ENCODE measurements at places on chromosomes 1 and 21.

GRCh38 chr1:59354709-59355337, 57.9 kb downstream of the FGGY start:
- DNase-seq = no peak

GRCh38 chr21:27614231-27614630, 647.3 kb upstream of the ADAMTS5 start:
- no peak for DNase-seq

- DNase-seq = no peak
Observed at GRCh38 chr1:27220096-27220495, 14.3 kb upstream of the WDTC1 start.

DNA sequence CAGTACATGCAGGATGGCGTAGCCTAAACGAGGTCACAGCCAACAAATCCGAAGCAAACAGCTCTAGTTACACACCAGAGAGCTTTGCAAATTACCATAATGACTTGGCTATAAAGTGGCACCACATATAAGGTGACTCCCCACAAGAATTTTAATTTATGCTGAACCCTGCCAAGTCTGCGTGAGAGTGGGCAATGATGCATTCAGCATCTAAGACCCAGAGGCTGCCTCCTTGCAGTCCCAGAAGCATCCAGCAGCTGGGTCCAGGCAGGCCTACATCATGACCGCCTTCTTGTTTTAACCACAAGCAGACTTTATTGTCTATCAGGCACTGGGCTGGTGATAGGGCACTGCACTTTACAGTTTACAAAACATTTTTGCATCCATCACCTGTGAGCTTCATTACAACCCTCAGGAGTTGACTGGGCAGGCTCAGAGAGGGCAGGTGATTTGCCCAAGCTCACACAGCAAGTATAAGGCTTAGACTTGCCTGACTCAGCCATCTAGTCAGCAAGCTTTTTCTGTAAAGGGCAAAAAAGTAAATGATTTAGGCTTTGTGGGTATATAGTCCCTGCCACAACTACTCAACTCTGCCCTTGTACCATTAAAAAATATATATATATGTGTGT, 134.6 kb downstream of the GLIS1 start:
- DNase-seq = no peak

- no peak for DNase-seq
Observed at GRCh38 chr1:110555807-110556470, 37.0 kb upstream of the KCNA10 start.

DNA sequence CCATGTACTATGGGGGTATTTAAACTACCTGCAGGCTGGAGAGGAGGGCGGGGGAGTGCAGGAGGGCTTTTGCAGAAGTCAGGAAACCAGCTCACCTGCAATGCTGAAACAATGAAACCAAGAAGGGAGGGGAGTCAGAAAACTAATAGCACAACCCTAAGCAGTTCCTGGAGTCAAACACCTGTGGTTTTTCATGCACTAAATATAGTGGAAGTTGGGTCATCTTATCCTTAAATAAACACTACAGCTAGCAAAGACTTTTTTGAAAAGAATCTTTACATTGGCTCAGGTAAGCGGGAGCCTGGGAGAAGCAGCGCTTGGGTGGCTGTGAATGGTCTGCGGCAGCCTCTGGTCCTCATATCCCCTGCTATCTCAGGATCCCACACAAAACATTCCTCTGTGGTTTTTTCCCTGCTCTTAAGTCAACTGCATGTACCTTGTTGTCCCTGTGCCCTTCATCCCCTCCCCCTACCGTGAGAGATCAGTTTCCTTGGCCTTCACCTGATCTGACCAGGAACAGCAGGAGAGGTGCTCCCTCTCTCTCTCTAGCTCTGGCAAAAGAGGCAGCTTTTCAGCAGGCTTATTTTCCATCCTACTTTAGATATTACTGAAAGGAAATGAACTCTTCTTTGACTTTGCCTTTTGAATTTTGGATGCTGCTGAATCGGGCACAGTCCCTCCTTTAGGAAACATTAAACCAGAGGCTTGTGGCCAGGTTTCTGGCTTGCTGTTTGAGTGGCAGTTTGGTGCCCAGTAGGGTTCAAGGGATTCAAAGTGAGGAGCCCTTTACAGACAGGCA, 26.6 kb downstream of the TENT5C start:
- no peak for DNase-seq

GRCh38 chr1:6544831-6545230, 9.5 kb downstream of the NOL9 start:
- no peak for DNase-seq

GRCh38 chr1:61782771-61783170, 40.5 kb downstream of the PATJ start:
- DNase-seq = no peak

GRCh38 chr1:85366391-85367170, 90.1 kb upstream of the BCL10 start:
- no peak for DNase-seq

- DNase-seq = no peak
Observed at GRCh38 chr1:107739201-107739600, 225.8 kb downstream of the VAV3 start.

DNA sequence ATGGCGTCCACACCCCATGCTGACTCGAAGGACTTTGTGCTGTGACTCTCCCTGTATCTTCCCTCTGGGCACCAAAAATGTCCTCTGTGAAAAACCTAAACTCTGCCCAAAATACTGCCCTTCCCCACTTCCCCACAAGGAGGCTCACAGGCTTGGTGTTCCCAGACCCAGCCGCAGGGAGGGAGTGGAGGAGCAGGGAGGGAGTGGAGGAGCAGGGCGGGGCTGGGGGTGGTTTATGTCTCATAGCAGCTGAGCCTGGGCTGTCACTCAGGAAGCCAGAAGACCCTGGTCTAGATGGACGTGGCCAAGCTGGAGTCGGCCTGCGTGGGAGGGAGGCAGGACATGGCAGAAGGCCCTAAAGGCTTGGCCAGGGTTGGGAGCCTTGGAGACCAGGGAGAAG, 461.7 kb downstream of the PTPRU start:
- DNase-seq = no peak

GRCh38 chr1:86429122-86429725, 5.3 kb downstream of the CLCA2 start:
- no peak for DNase-seq

DNA sequence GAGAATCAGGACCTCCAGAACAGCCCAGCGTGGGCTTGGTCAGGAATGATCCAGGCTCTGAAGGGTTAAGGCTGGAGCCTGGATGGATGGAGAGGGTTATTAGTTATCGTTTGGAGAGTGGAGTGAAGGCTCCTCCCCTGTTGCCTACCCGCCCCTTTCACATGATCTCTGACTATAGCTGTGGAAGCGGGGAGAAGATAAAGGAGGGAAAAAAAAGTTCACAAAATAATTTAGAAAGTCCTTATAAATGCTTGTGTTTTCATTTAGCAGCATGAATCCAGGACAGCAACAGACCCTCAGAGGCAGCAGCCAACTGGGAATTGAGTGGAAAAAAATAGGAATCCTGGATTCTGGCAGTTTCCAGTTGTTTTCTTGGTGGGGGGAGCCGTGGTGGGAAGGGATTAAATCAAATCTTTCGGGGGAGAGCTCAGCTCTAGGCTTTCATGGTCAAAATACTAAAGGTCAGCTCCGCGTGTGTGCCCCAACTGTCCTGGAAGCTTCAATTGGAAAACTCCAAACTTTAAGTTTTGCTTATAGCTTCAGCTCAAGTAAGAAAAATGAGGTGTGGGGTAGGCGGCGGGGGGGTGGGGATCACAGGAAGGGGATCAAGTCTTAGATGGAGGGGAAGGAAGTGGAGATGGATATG, 595 bp upstream of the DDR2 start:
- DNase-seq = no peak

GRCh38 chr1:53544728-53545515, 85.7 kb downstream of the DMRTB1 start:
- no peak for DNase-seq

DNA sequence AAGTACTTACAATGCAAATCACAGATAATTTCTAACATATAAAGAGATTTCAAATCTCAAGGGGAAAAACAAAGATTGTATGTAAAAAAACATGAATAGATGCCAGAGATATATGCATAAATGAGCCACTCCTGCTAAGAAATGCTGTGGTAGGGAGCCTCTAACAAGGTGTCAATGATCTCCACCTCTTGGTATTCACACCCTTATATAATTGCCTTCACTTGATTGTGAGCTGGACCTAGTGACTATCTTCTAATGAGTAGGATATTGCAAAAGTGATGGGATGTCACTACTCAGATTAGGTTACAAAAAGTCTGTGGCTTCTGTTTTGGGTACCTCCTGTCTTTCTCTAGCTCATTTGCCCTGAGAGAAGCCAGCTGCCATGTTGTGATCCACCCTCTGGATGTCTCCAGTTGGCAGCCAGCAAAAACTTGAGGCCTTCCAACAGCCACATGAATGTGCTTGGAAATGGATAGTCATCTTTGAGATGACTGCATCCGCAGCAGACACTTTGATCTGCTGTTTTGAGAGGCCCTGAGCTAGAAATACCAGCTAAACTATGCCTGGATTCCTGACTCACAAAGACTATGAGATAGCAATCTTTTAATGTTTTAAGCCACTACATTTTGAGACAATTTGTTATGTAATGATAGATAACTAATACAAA, 196.1 kb upstream of the FGGY start:
- DNase-seq = no peak

DNA sequence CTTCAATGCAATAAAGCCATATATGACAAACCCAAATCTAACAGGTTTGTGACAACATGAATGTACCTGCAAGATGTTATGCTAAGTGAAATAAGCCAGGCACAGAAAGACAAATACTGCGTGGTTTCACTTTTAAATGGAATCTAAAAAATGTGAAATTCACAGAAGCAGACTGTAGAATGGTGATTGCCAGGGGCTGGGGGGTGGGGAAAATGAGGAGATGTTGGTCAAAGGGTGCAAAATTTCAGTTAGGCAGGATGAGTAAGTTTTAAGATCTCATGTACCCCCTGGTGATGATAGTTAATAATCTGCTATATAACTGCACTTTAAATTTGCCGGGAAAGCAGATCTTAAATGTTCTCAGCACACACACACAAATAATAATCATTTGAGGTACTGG, 160.5 kb downstream of the PTBP2 start:
- DNase-seq = no peak

DNA sequence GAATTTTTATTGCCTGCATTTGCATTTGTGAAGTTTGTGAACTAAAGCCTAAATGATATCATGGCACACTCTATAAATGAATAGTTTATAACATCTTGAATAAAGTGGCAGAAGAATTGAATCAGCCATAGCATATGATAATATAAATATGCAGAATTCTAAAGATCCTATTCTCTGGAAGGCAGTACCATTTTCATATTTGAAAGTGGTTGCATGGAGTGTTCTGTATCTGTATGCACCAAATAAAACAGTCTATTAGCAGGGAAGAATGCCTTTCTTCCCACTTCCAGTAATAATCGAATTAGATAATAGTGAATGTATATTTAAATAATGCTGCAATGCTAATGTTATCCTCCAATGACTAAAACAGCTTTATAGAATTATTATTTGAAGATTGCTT, 57.9 kb upstream of the TRIM67 start:
- DNase-seq = no peak

DNA sequence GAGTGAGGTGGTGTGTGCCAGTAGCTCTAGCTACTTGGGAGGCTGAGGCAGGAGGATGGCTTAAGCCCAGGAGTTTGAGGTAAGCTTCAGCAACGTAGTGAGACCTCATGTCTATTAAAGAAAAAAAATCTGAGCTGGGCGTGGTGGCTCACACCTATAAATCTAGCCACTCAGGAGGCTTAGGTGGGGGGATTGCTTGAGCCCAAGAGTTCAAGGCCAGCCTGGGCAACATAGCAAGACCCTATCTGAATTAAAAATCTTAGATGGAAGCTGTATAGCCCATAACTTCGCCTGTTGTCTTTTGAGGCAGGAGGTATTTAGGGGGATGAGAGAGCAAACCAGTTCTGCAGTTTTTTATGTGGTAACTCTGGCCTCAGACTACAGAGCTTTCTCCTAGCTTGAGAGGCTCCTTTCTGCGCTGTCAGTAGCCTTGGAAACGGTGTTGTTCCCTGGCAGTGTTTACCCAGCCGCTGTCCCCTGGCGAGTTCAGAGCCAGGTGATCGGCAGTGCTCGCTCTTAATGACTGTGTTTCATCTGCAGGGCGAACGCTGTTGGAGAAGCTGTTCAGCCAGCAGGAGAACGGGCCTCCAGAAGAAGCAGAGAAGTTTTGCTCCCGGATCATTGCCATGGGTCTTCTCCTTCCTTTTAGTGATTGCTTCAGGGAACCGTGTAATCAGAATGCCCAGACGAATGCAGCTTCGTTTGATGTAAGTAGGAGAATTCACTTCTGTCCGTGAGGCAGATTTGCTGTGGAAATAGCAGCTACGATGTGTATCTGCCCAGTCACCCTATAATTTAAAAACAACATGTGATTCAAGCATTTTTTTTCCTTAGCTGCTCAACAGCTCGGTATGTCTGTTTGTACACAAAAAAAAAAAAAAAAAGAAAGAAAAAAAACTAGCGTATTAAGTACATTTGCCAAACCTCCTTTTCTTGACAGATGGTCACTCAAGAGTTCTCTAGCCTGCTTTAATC, 31.2 kb downstream of the FMN2 start:
- DNase-seq = no peak

GRCh38 chr1:221724931-221725605, 16.8 kb downstream of the DUSP10 start:
- no peak for DNase-seq

DNA sequence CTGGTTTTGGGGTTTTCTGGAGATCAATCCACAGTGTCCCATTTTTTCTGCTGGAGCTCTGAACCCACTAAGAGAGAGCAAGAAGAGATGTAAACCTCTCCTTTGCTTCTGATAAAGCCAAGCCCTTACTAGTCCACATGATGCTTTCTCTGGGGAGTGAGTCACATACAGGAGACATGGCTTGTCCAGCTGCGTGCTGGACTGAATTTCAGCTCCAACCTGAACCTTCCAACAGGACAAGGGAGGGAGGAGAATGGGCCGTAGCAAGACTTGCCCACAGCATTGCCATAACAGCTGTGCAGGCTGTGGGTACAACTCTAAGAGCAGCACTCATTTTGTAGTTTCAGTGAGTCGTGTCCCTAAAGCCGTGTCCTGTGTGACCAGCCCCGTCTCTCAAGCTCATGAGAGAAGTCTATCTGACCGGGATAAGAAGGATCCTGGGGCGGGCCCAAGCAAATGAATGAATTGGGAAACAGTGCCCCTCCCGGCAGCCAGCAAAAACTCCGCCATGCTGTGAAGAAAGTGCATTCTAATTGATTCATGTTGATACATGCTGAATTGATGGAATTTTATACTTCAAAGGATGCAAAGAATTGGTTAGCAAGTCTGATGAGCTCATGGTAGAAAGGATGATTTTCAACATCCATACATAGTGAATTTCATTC, 195.2 kb downstream of the GABPA start:
- DNase-seq = no peak

GRCh38 chr1:67534627-67535065, 104.4 kb upstream of the SERBP1 start:
- DNase-seq = no peak

GRCh38 chr1:207006083-207006482, 26.5 kb downstream of the C1orf116 start:
- no peak for DNase-seq

DNA sequence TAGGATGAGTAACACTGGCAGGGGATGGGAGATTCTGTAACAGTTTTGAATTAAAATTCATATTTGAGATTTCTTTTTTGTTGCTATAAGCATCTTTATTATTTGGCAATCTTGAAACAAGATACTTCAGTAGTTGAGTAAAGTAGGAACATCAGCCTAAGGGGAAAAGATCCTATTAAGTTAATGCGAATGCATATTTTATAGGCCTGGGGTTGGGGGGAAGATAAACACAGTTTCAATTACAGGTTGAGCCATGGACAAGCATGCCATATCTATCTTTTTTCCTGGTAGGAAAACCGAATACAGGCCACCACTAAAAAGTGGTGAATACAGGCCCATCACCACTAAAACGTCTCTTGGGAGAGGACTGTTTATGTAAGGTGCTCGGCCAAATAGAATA, 32.3 kb downstream of the SMAP2 start:
- DNase-seq = no peak

- no peak for DNase-seq
Observed at GRCh38 chr1:198809247-198809646, 170.4 kb downstream of the PTPRC start.

Data from cortex of kidney (tissue), 1 donor.